ENCODE measurements at places on chromosomes 3 and 15.

GRCh38 chr3:103393395-103394186 is 958.8 kb downstream of the ZPLD1 start:
- DNase-seq = no peak

GRCh38 chr3:139299261-139300132 is 44.3 kb upstream of the MRPS22 start:
- DNase-seq = no peak

GRCh38 chr15:80031841-80032240 is 27.6 kb upstream of the ZFAND6 start:
- no peak for DNase-seq

DNA sequence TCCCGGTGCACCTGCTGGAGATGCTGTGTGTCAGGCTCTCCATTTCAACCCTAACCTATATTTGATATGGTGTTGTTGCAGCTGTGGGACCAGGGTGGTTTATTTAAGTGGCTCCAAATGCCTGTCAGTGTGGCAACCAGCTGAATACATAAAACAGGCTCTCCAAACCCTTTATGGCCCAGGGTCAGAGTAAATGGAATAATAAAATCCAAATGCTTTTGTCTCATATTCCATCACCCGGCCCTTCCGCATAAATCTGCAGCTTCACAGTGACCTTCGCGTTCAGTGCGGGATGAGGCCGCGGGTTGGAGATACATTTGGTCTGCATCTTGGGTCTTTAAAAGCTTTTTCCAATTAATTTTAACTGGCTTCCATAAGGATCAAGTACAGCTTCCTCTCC is 382.1 kb upstream of the NR2F2 start:
- no peak for DNase-seq

- DNase-seq = no peak
These were observed 7.4 kb upstream of the EIF4A2 start for GRCh38 chr3:186775999-186776398.

DNA sequence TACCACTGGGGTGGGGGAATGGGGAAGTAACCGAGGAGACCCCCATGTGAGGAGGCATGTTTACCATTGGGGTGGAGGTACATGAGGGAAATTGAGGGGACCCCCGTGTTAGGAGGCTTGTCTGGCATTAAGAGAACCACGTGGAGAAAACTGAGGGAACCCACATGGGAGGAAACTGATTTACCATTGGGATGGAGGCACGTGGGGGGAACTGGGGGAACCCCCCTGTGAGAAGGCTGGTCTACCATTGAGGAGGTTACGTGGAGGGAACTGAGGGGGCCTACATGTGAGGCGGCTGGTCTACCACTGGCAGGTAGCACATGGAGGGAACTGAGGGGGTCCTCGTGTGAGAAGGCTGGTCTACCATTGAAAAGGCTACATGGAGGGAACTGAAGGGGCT is 159.4 kb downstream of the FBLN2 start:
- DNase-seq = no peak

- DNase-seq = no peak
These were observed 62.7 kb downstream of the CPNE4 start for GRCh38 chr3:131972091-131972490.

- DNase-seq = no peak
These were observed 14.6 kb upstream of the FANCD2 start for GRCh38 chr3:10011631-10012030.

- no peak for DNase-seq
These were observed 40.9 kb downstream of the AKAP13 start for GRCh38 chr15:85421116-85421925.

DNA sequence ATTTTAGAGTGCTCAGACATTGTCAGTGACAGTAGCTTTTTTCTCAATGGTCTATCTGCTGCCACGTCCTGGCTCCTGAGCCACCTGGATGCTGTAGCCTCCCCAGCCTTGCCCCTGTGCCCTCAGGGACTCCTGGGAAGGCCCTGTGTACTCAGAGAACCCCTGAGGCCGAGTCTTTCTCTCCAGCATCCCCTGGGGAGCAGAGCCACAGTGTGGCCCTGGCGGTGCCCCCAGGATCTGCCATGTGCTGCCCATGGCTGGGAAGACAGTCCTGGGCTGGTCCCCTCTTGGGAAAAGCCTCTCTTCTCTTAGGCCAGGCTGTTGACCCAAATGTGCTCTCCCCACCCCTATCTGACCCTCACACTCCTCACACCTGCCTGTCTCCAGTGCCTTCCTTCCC is 5.0 kb downstream of the MYD88 start:
- DNase-seq = no peak

- DNase-seq = no peak
These were observed at the start of gene SI for GRCh38 chr3:165078293-165078692. Gene SI, minus strand, starts transcription at chr3:165078496. Its CDS starts 2,484 bp downstream, at chr3:165076012.

DNA sequence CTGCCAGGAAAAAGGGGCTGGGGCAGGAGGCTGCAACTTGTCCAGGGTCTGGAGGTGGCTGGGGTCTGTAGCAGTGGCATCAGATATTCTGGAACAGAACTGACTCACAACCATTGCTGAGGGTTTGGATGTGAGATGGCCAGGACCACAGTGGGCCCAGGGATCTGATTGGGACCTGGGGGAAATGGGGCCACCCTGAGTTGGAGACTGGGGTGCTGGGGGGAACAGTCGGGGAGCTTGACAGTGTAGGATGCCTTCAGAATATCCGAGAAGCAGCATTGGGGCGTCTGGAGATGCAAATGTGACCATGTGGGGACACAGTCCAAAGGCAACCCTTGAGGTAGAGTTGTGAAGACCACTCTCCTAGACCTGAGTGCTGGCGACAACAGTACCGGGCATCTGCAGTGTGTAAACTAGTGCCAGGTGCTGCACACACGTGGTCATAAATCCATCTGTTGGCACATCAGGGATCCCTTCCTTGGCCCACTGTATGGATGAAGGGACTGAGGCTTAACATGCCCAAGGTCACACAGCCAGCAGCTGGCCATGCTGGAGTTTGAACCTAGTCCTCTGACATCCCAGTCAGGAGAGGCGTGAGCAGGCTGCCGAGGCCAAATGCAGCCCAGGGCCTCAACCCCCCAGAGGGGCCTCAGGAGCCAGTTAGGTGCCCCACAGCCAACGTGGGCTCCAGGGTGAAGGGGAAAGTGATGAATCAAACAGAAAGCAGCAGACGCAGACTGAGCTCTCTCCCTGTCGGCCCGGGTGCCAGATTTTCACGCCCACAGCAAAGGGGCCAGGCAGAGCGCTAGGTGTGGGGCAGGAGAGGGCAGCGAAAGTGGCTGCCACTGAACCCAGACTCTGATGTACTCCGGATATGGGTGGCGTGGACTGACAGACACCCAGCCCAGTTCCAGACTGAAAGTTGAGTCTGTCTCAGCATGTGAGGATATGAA is 18.8 kb downstream of the HEMK1 start:
- DNase-seq = peak; percentile 72

DNA sequence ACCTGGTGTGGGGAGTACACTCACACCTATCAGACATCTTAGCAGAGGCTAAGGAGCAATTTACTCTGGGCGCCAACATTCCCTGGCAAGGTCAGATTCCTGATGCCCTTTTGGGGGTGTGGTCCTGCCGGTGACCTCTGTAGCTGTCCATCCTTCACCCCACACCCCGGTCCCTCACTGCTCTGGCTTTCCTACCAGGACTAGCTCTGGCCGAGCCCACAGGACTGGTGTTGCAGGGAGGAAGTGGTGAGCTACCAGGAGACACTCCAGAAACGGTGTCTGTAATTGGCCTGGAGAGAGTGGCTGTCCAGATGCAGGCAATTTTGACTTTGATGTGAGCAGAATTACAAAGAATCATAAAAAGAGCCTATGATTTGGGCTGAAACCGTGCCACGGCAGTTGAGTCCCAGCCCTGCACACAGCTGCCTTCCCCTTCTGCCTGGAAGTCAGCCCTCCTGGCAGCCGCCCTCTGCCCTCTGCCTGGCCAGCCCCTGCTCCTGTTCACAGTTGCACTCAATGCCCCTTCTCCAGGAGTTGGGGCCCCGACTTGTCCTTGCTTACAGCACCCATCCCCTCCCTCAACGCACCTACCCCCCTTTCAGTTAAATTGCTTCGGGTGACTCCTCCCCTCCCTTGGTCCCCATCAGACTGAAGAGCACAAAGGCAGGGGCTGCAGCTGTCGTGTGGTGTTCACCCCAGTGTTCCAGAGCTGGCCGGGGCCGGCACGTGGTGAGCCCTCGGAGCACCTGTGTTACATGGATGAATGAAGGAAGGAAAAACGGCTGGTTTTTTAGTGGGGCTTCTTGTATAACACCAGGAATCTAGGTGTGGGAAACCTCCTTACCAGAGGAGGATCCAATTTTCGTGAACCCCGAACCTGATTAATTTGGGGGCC is 80.2 kb upstream of the TPM1 start:
- DNase-seq = no peak

- no peak for DNase-seq
These were observed 216.5 kb downstream of the SNRPN start for GRCh38 chr15:25171111-25171811.

- DNase-seq = no peak
These were observed 20.2 kb downstream of the SEMA7A start for GRCh38 chr15:74413350-74414080.

- no peak for DNase-seq
These were observed 312.3 kb downstream of the EPHA3 start for GRCh38 chr3:89419647-89420241.

- DNase-seq = no peak
These were observed 46.6 kb downstream of the FBLN2 start for GRCh38 chr3:13595485-13595884.

- DNase-seq = no peak
These were observed 154.6 kb downstream of the POLR2M start for GRCh38 chr15:57861034-57861638.

- DNase-seq = peak; percentile 26
These were observed 2.8 kb upstream of the FAM131A start for GRCh38 chr3:184334470-184335158.

GRCh38 chr3:171776839-171777583 is 33.3 kb downstream of the PLD1 start:
- no peak for DNase-seq

DNA sequence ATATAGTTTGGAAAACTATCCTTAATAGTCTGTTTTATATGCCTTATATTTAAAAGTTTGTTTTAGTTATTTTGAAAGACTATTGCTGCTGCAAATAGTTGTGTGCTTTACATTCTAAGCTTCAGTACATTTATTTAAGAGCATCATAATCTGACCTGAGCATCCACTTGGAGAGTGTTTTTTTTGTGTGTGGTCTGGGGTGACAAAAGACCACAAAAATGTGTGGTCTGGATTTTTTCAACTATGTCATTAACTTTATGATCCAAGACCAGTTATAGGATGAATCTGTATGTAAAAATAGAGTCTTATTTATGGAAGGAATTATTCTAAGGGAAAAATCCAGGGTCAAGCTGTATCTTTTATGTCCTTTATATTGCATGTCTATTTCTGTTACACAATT is 77.4 kb downstream of the SLTM start:
- no peak for DNase-seq

DNA sequence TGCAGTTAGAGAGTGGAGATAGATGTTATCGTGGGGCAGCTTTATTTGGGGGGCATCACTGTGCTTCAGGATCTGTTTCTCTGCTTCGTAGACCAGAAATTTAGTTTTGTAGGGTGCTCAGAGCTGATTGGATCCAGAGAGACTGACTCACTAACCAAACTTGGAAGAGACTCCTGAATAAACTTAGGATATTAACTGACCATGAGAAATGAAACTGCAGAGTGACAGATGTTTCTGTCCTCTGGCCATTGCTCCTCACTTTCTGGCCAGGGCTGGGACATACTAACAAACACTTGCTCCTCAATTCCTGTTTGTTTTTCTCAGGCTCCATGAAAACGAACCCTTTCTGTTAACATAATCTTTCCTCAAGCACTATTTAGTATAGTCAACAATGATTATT is 4.3 kb downstream of the ZNF592 start:
- no peak for DNase-seq

DNA sequence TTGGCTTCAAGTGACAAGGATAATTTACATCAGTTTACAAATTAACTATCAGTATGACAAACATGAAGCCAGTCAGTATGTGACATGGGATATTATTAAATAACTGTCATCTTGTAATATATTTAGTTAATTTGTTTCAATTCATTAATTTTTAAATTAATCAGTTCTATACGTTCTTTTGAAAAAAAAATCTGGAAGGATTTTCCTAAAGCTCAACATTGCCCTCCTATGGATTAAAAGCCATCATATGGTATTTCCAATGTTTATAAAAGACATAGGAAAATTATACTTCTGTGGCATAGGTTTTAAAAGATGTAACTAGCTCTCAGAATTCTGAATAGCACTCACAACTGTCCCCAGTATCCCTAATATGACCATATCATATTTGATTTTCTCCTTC is 134.4 kb downstream of the PLOD2 start:
- no peak for DNase-seq

DNA sequence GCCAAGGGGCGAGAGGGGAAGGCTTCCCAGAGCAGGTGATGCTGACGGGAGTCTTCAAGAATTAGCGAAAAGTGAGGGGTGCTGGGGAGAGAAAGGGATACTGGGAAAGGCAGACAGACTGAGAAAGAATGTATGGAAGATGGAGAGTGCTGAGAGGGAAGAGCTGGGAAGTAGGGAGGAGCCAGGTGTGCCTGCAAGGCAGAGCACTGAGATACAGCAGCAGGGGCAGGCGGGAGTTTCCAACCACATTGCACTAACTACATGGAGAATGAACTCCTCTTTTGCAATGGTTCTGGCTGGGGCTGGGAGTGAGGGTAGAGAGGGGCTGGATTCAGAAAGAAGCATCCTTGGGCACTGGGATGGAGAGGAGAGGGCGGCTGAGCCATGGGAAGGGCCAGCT is 16.0 kb upstream of the CRABP1 start:
- DNase-seq = no peak

GRCh38 chr3:58085616-58086015 is 77.4 kb downstream of the FLNB start:
- DNase-seq = no peak

DNA sequence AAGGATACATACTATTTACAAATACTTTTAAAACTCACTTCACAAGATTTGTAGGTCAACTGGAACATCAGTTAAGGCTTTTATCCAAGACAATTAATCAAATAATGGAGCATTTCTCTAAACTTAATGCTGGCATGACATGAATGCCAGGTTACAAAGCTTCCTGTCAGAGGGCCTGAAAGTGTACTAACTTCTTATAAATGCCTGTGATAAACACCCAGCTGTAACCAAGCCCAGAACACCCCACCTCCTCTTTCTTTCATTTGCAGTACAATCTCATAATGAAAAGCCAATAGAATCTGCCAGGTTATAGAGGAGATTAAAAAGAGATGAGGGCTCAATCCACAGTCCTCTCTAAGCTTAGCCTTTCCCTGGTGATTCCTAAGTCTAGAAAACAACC is 214.4 kb downstream of the OSBPL10 start:
- DNase-seq = no peak

DNA sequence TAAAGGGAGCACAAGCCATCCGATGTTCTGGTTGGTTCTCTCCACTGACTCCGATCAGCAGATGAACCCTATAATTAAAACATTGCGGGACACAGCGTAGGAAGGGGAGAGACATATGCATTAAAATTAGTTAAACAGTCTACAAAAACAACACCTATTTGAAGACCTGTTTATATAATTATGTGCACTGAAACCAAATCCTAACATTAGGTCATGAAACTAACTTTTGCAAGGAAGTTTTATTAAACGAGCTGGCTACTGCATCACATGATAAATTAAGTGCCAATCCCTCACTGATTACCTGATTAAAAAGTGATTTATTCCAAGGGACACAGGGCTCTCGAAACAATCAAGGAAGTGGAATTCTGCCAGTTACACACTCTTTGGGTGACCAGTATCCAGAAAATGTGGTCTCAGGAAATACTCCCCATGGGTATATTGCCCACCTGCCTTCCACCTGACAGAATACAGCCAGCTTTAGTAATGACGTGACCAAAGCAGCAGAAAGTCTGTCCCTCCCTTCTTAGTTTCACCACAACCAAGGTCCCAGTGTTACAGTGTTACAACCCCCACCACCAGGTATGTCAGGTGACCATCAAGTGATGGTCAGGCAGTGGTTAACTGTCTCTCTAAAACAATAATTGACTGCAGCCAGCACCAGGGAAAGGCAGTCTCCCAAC is 69.5 kb downstream of the HERC1 start:
- no peak for DNase-seq
